ENCODE measurements at places on chromosomes 13 and 19. TPM values are rescaled to one million over a fixed set of nuclear protein-coding genes. Genes with fewer than 3 reads are reported as not detected.
A peak's percentile ranks its signal among the peaks of the same experiment; 100 is the strongest.

DNA sequence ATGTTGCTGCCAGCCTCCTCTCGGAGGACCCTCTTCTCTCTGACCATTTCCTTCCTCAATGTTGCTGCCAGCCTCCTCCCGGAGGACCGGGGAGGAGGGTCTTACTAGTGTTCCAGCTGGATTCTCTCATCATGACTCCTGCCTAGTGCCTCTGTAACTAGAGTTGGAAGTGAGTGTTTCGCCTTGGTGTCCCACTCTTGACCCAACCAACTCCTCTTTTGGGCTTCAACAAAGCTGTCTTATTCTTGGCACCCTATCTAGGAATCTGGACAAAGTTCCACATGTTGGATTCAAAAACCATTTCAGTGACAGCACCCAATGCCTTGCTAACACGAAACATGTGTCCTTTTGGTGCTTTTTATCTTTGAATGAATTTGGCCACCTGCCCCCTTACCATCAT, 165.4 kb downstream of the GPC5 start:
- DNase-seq = no peak

GRCh38 chr19:21460686-21461085, 44.7 kb upstream of the ZNF429 start:
- no peak for DNase-seq

DNA sequence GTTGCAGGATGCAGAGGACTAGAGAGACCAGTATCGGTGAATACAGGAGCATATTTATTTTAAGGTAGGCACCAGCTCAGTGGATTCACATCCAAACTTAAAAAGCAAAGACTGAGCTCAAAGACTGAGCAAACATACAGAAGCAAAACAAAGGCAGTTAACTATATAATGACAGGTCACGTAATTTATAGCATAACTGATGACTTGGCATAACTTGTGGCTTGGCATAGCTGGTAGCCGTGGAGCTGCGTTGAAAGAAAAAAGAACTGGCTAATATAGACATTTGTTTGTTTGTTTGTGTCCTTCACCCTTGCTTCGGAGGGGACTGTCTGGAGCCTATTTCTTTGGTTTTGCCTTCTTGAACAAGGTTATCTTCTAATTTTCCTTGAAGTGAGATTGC, 33.7 kb downstream of the ZNF493 start:
- DNase-seq = no peak

DNA sequence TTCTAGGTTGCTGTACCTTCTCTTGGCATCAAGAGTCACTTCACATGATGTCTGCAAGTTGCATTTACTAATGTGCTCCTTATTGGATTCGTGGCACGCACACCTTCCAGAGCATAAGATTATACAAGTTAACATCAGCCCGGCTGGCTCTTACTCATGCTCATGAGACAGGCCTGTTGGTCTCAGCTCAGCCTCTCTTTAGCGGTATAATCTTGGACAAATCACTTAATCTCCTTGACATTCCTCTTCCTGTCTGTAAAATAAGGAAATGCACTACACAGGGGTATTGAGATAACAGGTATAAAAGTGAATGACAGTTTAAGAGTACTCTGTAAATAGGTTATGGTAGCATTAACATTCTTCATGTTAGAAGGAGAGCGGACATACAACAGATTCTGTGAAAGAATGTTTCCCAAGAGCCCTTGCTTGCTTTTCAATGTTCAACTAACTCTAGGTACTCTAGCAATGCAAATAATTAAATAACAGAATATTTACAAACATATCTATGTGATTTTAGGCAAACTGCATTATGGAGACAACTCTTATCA, 181.1 kb downstream of the FGF14 start:
- no peak for DNase-seq

GRCh38 chr13:76160961-76161925, 525.1 kb downstream of the LMO7 start:
- peak; percentile 19 for DNase-seq

GRCh38 chr19:11209839-11210655, 12.7 kb upstream of the KANK2 start:
- no peak for DNase-seq

- DNase-seq = no peak
These were observed 8.3 kb upstream of the NAA16 start for GRCh38 chr13:41302743-41303142.

- no peak for DNase-seq
These were observed 34.9 kb downstream of the LRCH1 start for GRCh38 chr13:46587807-46588418.

DNA sequence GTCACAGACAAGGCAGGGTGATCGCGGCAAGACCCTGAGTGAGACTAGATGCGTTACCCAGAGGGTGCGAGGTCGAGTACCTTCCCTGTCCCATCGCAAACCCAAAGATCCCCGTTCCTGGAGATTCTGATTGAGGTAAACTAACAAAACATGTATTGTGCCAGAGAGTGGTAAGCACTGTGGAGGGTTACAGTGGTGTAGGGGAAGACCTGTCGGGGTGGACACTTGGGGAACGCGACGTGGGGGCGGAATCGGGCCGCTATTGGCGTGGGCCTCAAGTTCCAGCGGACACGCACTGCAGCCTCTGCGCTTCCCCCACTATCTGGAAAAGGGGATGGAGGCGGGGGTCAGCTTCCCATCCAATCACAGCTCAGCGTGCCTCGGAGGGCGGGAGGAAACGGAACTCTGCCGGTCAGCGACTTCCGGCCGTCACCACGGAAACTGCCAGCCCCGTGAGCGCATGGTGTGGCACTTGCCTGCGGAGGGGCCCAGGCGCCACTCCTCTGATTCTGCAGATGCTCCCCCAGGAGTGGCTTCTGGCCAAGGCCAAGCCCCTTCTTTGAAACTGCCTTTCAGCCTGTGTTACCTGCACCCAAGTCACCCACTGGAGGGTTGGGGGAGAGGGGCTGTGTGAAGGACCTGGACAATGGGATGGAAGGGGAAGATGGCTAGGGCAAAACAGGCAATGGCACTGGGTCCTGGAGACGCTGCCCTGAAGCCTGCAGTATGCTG, 1.0 kb upstream of the UBE2M start:
- DNase-seq = peak; percentile 93

GRCh38 chr13:33352526-33352925, 67.0 kb upstream of the STARD13 start:
- DNase-seq = peak; percentile 35

GRCh38 chr19:2926341-2927031, 18.3 kb downstream of the ZNF77 start:
- no peak for DNase-seq

DNA sequence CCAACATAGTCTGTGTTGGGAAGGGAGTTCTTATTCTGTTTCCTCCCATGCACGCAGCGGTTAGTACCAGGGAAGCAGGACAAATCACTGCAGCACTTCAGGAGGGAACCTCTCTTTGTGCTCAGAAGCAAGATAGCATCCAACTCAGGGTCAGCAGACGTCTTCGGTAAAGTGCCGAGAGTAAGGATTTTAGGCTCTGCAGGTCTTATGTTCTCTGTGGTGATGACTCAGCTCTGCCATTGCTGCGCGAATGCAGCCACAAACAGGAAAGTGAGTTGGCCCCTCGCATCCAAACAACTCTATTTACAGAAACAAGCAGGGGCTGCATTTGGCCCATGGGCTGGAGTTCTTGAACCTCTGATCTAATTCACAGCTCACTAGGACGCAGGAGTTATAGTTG, 122.1 kb upstream of the SPATA13 start:
- no peak for DNase-seq

GRCh38 chr13:111939666-111940278, 127.2 kb upstream of the SOX1 start:
- DNase-seq = no peak

GRCh38 chr19:16232127-16232526, 34.4 kb downstream of the AP1M1 start:
- DNase-seq = no peak

DNA sequence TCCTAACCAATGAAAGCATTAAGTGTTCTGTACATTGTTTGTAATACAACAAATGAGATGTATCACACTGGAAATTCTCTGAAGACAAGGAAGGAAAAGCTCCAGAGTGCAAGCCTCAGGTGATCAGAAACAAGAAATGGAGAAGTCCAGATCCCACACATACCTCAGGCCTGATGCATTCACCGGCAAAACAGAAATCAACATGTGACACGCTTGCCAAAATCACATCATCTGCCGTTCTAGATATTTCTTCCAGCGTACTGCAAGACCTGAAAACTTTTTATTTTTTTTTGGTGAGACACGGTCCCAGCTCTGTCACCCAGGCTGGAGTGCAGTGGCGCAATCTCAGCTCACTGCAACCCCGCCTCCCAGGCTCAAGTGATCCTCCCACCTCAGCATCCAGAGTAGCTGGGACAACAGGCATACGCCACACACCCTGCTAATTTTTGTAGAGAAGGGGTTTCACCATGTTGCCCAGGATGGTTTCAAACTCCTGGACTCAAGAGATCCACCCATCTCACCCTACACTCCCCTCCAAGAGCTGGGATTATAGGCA, 48.6 kb downstream of the FOXO1 start:
- no peak for DNase-seq

Gene LILRB5
- total RNA-seq = 5.8 TPM

Gene RAB20
- 13.1 TPM for total RNA-seq

Gene PRR36
- total RNA-seq = not detected

Gene ZNF439
- total RNA-seq = 3.3 TPM

Gene OR10H2
- not detected for total RNA-seq

Gene CYP4F8
- total RNA-seq = not detected

Measured in heart left ventricle (tissue), 16 donors.